Suppressor macrophage treated with lipopolysaccharide for 1 hour (primary cell): ENCODE measurements at places on chromosomes 2 and 18.

DNA sequence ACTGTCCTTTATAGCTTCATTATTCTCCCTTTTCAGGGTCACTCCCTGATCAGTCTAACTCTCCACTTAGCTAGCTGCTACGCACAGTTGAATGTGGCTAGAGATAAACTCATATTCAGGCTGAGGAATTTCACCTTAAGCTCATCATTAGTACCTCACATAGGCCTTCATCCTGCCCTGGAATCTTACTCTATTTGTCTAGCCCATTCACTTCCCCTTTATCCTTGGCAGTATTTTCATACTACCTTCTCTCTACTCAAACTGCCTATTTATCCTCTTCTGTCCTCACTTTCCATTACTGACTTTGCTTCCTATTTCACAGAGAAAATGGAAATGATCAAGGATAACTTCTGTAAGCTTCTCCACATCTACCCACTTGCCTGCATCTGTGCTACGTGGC lies 10.6 kb upstream of the DSC2 start:
- DNase-seq, result no peak

GRCh38 chr2:853203-853870 lies 97.3 kb upstream of the SNTG2 start:
- DNase-seq, result no peak

GRCh38 chr2:23131066-23131575 lies 253.9 kb upstream of the KLHL29 start:
- DNase-seq, result no peak

DNA sequence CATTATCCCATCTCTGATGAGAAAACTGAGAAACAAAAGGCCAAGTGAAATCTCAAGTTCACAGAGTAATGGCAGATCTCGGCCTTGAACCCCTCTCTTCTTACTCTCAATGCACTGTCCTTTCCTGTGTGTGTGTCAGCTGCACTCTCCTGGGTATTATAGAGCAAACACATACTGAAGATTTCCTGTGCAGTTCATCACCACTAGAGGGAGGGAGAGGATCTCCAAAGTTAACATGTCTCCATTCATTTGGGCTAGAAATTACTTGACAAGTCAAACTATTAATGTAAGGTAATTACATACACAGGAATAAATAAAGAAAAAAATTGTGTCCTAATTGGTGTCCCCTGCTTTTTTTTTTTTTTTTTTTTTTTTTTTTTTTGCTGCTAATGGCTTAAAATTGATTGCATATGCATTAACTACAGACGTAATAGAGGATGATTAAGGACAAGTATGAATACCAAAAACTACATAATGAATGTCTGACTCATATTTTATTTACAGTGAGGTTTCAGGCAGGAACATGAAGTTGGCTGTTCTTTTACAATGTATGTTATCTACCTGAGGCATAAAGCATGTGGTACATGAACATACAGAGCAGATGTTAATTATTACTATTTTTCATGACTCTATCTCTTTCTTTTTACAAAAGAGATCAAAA lies 269.2 kb downstream of the NYAP2 start:
- peak; percentile 71 for DNase-seq

DNA sequence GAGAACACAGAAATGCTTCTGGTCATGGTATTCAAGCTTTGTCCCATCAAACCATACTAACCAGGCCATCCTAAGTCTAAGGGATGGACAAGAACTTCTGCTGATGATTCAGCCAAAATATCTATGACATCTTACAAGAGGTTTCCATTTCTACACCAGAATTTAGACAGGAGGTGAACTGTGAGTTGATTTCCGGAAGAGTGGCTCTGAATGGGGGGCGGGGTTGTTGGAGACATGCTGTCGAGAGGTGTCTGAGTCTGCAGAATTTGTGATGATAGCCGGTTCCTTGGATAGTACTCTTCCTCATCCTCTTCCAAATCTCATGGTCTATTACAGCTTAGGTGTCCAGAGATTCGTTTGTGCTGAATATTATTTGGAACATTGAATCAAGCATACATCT lies 408.7 kb upstream of the TCF4 start:
- DNase-seq, result no peak

GRCh38 chr2:212919238-212919637 lies 232.2 kb downstream of the IKZF2 start:
- no peak for DNase-seq

DNA sequence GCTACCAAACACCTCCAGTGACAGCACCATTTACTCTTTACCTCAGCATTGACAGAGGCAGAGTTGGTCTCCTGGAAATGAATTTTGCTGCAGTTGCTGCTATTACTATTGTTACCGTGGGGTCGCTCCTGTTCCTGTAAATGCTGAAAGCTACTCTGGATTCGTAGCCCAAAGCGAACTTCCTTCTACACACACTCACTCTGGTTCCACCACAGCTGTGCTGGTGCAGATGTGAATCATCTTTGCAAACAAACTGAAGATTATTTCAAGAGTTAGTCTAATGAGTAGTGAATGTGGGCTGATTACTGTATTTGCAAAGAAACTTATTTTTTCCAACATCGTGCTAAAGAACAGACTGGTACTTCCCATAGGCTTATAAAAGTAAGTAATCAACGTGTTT lies 304.0 kb downstream of the LPIN1 start:
- peak; percentile 76 for DNase-seq

GRCh38 chr2:72696559-72696958 lies 129.3 kb downstream of the EXOC6B start:
- DNase-seq, result no peak

DNA sequence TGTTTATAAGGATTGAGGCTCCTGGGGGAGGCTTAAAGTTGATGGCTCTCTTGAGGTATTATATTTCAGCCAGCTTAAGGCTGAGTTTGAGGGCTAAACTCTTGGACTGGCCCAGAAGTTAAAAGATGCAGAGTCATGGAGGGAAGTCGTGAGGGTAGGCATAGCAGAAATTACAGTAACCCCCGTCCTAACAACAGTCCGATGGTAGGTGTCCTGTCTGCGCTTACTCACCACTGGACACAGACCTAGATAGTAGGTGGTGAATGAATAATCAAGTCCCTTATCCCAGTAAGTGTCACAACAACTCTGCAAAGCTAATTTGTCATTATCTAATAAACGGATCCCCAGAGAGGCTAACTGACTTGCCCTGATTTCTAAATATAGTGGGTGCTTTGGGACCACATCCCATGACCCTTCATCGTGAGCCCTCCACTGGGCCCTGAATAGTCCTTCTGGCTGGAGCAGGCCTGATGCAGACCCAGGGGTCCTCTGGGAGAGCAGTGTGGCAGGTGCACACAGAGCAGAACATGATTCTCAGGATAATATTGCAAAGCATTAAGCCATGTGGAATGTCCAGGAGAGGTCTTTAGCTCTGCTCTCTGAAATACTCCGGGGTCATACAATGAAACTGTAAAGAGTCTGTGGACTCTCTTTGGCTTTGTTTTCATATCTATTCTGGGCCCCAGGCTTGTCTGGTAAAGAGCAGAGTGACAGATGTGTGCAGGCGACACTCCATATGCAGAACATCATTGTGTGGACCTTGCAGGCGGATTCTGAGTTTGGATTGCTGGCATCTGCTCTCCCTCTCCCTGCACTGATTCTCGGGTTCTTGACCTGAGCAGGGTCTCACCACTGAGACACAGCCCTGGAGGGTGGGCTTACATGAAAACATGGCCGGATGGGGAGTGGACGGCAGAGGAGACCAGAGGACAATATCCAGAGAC lies 98.1 kb downstream of the RNF144A start:
- DNase-seq, result peak; percentile 42

- peak; percentile 74 for DNase-seq
Measured at GRCh38 chr2:238136820-238137537, 1.5 kb upstream of the KLHL30 start.

GRCh38 chr2:173555833-173556232 lies 201.2 kb downstream of the CDCA7 start:
- DNase-seq, result no peak

DNA sequence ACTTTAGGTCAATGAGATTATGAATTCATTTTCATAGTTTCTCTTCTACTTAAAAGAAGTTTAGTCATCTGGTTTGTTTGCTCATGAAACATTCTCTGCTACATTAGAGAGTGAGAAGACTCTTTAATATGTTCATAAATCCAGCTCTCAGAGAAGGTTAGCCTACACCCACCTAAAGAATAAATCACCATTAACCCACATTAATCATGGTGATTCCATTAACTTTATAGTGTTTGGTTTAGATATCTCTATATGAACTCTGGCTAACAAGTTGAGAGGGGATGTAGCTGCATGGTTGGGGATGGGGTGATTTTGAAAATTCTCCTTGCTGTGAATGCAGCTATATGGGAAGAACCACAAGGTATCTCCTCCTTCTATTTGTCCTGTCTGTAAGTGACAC lies 10.7 kb downstream of the TFPI start:
- DNase-seq, result no peak

- DNase-seq, result no peak
Measured at GRCh38 chr2:223554923-223555322, 47.2 kb downstream of the SCG2 start.

- no peak for DNase-seq
Measured at GRCh38 chr2:17792515-17792914, 23.7 kb upstream of the MSGN1 start.

DNA sequence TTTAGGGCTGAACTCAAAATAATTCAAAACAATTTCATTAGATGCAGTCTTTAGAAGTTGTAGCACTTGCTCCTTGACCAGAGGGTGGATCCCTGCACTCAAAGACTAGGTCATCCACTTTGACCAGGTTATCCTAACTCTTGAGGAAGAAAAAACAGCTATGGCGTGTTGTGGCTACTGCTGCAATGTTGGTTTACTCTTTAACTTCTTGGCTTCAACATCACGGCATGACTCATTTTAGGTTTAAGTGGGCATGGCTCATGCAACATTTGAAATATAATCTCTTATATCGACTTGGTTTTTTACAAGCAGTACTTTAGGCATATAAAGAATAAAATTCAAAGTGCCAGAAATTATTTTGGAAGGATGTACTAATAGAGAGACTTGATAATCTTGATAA lies 35.4 kb downstream of the ANKRD29 start:
- no peak for DNase-seq

- DNase-seq, result no peak
Measured at GRCh38 chr2:66530651-66531050, 95.7 kb downstream of the MEIS1 start.

DNA sequence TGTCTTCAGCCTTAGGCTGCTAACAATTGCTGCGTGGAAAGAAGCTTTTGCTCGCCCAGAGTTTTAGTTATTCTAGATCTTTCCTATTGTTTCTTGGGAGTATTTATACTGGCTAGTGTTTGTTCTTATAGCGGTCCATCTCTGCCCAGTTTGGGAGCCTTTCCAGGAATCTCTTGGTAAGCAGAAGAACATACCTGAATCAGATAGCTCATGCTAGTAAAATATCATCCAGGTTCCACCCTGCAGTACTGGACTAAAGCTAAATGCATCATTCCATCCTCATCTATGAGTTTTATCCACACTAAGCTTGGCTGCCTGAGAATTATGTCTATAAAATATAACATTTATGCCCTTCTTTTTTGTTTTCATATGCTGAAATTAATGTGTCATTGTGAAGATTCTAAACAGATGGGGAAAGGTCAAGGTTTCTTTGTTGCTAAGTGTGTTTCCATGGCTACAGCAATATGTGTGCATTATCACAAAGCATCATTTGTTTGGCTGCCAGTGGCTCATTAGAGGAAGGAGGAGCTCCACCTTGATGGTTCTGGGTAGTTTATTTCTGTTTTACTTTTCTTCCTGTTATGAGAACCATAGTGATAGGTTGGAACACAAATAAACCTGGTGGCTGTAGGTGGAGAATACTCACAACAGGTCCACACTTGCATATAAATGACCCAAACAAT lies 182.8 kb downstream of the PIK3C3 start:
- DNase-seq, result no peak

- DNase-seq, result no peak
Measured at GRCh38 chr2:204897561-204897960, 352.3 kb downstream of the PARD3B start.

DNA sequence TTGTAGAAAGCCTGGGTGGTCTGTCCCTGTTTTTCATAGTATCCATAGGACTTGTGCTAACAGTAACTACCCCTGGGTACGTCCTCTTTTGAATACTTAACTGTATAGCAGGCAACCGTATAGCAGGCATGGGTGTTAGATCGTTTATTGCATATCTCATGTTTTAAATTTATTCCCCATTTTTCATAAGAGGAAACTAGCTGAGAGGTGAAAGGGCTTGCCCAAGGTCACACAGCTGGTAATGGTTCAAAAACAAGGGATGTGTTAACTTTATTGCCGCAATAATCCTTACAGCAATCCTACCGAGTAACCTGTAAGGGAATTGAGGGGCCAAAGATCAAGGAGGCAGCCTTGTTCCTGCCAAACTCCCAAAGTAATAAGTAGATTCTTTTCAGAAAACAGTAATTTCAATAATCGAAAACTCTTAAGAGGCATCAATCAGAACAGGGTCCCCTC lies 990 bp upstream of the MGAT4A start:
- no peak for DNase-seq

DNA sequence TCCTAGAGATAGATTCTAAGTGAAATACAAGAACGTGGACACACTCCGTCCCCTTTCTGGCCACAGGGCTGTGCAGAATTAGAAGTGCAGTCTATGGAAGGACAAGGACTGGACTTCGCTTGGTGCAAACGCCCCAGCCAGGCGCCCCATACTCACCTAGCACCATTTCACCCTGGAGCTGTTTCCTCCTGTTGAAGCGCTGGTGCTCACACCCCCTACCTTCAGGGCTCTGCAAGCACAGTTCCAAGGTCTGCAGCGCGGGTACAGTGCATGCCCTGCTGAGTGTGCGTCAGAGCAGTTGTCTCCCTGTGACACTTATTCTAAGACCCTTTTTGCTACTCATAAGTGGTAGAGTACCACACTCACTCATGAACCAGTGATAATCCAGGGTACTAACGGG lies 3.0 kb downstream of the HPCAL1 start:
- DNase-seq, result no peak

GRCh38 chr18:2653467-2653866 lies 2.1 kb upstream of the SMCHD1 start:
- peak; percentile 75 for DNase-seq

DNA sequence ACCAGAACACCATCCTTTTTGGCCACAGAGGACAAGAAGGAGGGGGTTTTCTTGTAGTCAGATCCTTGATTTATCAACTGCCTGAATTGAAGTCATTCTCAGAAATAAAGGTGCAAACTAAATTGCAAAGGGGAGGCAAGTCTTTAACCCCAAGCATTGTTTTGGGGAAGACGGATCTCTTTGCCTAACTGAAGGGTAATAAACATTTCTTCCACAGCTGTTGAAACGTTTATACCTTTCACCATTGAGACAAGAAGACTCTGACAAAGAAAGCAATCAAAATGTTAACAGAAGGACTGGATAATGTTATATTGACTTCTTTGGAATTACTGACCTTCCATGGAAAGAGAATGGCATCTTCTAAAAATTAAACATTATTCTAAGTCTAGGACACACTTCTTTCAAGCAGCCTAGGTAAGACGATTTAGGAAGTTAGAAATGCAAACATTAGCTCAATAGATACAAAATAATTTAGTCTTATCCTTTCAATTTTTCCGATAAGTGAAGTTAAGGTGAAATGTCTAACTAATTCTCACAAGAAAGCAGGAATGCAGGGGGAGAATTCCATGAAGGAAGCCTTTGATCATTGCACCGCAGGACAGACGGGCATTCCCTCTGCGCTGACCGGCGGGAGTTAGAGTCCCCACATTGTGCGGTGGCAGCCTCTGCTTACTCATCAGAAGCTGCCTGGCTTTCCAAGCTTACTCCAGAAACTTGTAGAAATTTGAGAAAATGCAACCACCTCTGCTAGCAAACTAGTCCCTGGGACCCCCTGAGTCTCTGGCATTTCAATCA lies 69.4 kb upstream of the COPS8 start:
- DNase-seq, result no peak

GRCh38 chr2:196990788-196991461 lies 64.4 kb upstream of the PGAP1 start:
- DNase-seq, result no peak

GRCh38 chr2:240525802-240526201 lies 32.0 kb downstream of the ANKMY1 start:
- DNase-seq, result no peak
